ENCODE measurements at places on chromosomes 2 and 18. TPM values are rescaled to one million over a fixed set of nuclear protein-coding genes. Genes with fewer than 3 reads are reported as not detected.

Gene OSR1
- total RNA-seq = 32.3 TPM

Gene PIK3C3
- 42.5 TPM for total RNA-seq

Gene LHCGR
- not detected for total RNA-seq

Gene LYPD6
- total RNA-seq = 0.82 TPM

Gene OTX1
- not detected for total RNA-seq

Gene TMEM169
- 2.0 TPM for total RNA-seq

Gene ABCB11
- total RNA-seq = not detected

Gene ABCG8
- total RNA-seq = not detected

Gene BCL11A
- total RNA-seq = 15.4 TPM

Gene SNTG2
- not detected for total RNA-seq

Gene XDH
- total RNA-seq = 0.23 TPM

Gene CPO
- not detected for total RNA-seq

Gene TP53I3
- total RNA-seq = 56.7 TPM

Gene RTKN
- 20.4 TPM for total RNA-seq

Gene SCN2A
- 1.9 TPM for total RNA-seq

Gene ICA1L
- 6.6 TPM for total RNA-seq

Gene CMPK2
- 0.95 TPM for total RNA-seq

Gene LDAH
- total RNA-seq = 18.1 TPM

Gene IHH
- total RNA-seq = 0.19 TPM

DNA sequence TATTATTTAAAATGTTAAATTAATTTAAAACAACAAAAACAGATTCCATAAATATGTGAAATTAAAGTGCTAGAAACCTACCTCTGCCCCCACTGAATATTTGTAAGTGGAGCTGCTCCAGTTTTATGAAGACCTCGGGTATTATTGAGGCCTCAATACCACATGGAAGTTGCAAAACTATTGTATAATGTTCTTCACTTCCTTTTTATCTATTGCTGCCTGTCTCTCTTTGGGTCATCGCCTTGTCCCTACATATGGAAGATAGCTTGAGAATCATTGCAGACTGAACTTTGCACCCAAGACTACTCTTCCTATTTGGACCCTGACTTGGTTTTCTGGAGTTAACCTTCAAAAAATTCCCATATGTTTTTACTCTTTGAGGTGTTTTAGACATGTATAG lies 212.1 kb upstream of the NETO1 start:
- no peak for DNase-seq

- no peak for DNase-seq
Measured at GRCh38 chr2:24635181-24635580, 144.1 kb downstream of the NCOA1 start.

- no peak for DNase-seq
Measured at GRCh38 chr2:109260886-109261700, 132.1 kb downstream of the SH3RF3 start.

GRCh38 chr2:101047075-101047766 lies 45.1 kb downstream of the RPL31 start:
- no peak for DNase-seq

- no peak for DNase-seq
Measured at GRCh38 chr2:203578759-203579643, 43.9 kb upstream of the RAPH1 start.

DNA sequence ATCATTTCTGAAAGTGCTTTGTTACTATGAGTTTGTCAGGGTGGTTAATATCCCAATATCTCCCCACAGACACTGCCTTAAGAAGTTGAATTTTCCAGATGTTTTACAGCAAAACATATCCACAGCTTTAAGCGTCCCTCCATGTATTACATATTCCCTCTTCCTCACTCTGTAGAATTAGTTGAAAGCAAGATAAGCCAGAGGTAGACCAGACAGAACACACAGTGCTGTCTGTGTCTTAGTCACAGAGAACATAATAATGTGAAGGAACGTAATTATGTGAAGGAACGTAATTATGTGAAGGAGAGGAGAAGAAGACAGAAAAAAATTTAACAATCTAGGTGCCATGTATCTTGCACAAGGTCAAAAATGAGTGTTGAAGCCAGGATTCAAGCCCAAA lies 81.9 kb upstream of the LRATD1 start:
- no peak for DNase-seq

DNA sequence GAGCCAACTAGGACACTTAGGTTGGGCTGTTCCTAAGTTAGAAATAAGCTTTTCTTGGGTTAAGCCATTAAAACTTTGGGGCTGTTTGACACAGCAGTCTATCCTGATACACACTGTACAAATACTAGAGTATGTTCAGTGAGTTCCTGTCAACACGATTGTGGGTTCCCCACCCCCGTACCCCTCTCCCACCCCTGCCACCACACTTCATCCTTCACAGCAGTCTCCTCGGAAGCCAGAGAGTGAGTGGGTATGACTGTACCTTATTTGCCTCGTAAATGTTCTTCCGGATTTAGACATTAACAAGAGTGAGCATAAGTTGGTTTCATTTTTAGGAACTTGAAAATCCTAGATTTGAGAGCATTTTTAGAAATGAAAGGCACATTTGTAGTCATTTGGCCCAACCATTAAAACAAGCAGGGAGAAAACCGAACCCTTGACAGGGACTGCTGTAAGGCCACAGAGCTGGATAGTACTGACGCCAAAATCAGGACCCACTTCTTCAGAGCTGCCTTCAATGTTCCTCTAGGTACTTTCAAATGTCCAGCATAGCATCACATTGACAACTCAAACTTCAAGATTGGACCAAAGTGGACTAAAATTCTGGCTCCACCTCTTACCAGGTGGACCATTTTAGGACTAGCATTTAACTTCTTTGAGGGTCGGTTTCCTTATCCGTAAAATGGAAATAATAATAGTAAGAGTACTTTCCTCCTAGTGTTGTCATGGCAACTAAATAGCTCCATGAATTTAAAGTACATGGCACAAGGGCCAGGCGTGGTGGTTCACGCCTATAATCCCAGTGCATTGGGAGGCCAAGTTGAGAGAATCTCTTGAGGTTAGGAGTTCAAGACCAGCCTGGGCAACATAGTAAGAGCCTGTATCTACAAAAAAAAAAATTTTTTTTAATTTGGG lies 166.3 kb upstream of the SERTAD2 start:
- no peak for DNase-seq

DNA sequence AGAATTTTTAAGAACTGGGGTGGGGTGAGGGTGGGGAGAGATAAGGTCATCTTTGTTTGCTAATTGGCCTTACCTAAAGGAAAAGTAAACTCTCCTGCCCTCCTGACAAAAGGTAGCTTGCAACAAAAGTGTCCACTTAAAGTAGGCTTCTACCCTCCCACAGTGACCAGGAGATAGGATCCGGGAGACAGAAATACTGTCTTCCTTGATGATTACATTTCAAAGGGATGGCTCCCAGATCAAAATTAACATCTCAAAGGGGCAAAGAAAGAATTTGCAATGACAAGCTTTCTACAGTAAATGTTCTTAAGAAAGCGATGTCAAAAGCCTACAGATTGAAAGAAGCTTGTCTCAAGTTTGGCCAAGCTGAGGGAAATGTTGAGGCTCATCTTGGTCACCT lies 775.3 kb downstream of the CPS1 start:
- DNase-seq = no peak

GRCh38 chr2:233351423-233351822 lies 2.9 kb upstream of the DGKD start:
- no peak for DNase-seq

DNA sequence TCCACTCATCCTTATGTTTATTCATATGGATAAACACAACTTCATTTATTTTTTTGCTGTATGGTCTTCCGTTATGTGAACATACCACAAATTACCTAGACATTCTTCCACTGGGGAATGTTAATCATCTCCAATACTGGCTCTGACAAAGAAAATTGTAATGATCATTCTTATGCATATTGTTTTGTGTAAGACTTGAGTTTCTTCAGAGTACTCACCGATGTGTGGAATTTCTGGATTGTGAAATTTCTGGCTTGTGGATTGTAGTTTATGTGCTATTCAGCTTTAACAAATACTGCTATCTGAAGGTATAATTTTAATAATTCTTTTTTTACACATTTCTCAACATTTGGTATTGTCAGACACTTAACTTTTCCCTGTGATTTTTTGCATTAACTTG lies 212.2 kb upstream of the THUMPD2 start:
- DNase-seq = no peak

- no peak for DNase-seq
Measured at GRCh38 chr2:152701198-152701597, 16.1 kb downstream of the PRPF40A start.

DNA sequence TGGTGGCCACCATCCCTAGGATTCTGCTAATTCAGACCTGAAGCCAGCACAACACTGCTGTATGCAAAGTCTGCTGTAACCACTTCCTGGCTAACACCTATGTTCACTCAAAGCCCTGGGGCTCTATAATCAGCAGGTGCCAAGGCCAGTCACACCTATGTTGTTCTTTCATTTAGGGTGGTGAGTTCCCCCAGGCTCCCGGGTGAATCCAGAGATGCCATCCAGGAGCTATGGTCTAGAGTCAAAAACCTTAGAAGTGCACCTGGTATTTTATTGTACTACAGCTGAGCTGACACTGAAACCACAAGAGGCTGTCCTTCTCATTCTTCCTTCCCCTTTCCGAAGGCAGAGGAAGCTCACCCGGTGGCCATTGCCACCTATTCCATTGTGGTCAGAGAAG lies 46.2 kb upstream of the CCDC141 start:
- DNase-seq = no peak

GRCh38 chr2:74954500-74954874 lies 4.0 kb upstream of the POLE4 start:
- no peak for DNase-seq

GRCh38 chr18:46622999-46623398 lies 34.0 kb downstream of the LOXHD1 start:
- no peak for DNase-seq

DNA sequence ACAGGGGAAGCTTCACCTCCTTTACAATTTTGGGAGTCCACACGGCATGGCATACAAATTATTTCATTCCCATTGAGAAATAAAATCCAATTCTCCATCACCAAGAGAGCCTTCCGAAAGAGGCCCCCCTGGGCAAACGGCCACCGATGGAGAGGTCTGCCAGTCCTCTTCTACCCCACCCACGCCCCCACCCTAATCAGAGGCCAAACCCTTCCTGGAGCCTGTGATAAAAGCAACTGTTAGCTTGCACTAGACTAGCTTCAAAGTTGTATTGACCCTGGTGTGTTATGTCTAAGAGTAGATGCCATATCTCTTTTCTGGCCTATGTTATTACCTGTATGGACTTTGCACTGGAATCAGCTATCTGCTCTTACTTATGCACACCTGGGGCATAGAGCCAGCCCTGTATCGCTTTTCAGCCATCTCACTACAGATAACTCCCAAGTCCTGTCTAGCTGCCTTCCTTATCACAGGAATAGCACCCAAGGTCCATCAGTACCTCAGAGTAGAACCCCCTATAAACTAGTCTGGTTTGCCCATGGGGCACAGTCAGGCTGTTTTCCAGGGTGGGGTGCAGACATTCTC lies 58.3 kb downstream of the BCL11A start:
- DNase-seq = no peak

- DNase-seq = no peak
Measured at GRCh38 chr2:98913916-98914712, 21.9 kb downstream of the CRACDL start.

- no peak for DNase-seq
Measured at GRCh38 chr2:120587279-120587996, 148.2 kb upstream of the GLI2 start.

- DNase-seq = no peak
Measured at GRCh38 chr2:42809819-42810120, 17.4 kb upstream of the HAAO start.

DNA sequence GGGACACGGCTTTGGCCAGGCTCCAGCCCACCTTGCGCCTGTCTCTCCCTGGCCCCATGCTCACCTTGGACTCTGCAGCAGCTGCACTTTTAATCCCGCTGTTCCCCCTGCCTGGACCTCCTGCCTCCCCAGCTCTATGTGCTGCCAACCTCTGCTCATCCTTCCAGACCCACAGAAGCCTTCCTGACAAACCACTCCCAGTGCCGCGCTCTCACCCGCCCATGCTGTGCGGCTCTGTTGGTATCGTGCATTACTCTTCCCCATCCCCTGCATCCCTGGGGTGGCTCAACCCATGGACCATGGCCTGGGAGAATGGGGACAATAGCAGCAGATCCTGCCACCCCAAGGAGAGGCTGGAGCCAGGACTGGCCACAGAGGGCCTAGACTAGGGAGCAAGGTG lies 303.6 kb downstream of the CELF4 start:
- DNase-seq = no peak

DNA sequence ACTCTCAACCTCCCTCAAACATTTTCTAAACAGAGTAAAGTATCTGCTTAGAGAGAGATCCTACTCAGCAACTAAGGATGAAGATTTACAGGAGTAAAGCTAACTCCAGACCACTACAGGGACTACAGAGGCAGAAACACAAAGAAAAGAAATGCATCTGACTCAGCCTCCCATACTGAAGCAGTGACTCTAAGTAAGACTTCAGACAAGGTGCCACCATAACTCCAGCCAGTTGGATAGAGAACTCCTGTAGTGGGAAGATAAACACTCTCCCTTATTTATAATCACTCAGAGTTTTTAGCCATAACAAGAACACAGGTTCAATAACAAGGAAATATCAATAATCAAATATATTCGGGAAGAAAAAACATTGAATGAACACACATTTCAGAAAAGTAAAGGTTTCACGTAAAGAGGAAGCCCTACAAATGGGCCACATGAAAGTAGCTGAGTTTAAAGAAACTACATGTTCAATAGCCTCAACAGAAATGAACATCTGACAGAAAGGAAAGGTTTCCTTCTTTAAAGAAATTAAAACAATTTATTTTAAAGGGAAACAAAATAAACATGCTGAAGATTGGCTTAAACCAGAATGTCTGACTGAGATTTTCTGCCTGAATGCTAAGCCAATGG lies 519.9 kb downstream of the KCNJ3 start:
- DNase-seq = no peak

DNA sequence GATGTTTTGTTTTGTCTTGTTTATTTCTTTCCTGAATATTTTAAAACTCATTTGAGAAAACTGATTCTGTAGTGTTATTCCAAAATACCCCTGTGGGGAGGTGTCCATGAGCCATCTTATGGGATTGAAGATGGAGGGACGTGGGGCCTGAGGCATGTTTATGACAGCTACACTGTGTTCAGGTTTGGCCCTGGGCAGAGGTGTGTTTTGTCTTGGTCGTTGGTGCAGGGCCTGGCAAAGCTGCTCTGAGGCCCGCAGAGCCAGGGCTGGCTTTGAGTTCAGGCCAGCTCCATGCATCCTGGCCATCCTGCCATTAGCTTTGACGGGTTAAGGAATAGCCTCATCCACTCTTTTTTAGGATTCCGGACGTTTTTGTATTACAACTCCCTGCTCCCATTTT lies 68.9 kb downstream of the TMEM18 start:
- no peak for DNase-seq

GRCh38 chr2:123035541-123035940 lies 989.5 kb upstream of the CNTNAP5 start:
- no peak for DNase-seq

GRCh38 chr2:232137356-232138147 lies 176.0 kb downstream of the DIS3L2 start:
- DNase-seq = no peak

- no peak for DNase-seq
Measured at GRCh38 chr2:175461839-175462238, 280.3 kb upstream of the ATP5MC3 start.

GRCh38 chr2:105834931-105835330 lies 90.2 kb downstream of the NCK2 start:
- DNase-seq = no peak
